ENCODE measurements at places on chromosomes 13 and 19. TPM values are rescaled to one million over a fixed set of nuclear protein-coding genes. Genes with fewer than 3 reads are reported as not detected.

The CASP14 gene
- polyA plus RNA-seq = not detected

The RDH8 gene
- not detected for polyA plus RNA-seq

The SELENOV gene
- 0.46 TPM for polyA plus RNA-seq

The ZNF534 gene
- 0.64 TPM for polyA plus RNA-seq
